ENCODE measurements at places on chromosomes 4 and X.
A peak's percentile ranks its signal among the peaks of the same experiment; 100 is the strongest.

- DNase-seq: no peak
These were observed 1444.2 kb downstream of the ADGRL3 start for GRCh38 chr4:62644372-62644771.

DNA sequence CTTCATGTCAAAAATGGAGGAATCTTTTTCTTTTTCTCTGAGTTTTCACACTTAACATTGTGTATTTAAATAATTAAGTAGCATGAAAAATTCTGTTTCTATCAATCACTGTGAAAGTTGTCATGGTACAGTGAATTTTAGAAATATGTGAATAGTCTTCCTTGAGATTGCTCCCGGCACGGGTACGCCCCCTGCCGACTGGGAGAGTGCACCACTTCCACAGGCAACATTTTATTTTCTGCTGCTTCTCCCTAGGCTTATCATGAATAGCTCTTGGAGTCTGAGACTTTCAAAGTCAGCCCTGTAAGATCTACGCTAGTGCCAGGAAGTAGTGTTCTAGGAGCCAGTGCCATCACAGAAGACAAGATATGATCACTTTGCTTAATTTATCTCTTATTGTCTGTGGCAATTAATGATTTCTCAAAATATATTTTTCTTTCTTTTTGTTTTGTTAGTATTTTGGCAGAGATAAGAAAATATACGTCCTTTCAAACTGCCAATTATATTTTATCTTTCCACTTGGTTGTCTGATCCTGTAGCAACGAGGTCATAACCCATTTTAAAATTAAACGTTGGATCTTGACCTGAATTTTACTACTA lies 763.8 kb upstream of the AADAT start:
- DNase-seq: peak; percentile 11

GRCh38 chrX:139559383-139560042 lies 29.0 kb downstream of the F9 start:
- DNase-seq: no peak

DNA sequence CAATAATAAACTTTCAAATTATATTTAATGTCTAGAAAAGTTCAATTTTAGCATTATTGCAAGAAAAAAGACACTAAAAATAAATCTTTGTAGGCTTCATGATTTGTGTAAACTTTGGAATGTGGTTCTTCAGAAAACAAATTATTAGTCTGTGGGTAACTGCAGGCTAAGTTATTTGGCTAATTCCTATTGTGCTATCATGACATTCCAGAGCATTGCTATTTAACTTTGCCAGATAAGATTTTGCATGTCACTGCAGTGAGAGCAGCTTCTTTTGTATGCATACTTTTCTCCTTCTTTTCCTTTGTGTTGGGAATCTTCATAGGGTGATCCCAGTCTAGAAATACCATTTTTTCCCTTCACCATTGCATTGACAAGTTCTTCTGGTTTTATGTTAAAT lies 130.0 kb downstream of the AWAT2 start:
- no peak for DNase-seq

- DNase-seq: no peak
These were observed 500.5 kb upstream of the FTHL17 start for GRCh38 chrX:31572360-31572759.

DNA sequence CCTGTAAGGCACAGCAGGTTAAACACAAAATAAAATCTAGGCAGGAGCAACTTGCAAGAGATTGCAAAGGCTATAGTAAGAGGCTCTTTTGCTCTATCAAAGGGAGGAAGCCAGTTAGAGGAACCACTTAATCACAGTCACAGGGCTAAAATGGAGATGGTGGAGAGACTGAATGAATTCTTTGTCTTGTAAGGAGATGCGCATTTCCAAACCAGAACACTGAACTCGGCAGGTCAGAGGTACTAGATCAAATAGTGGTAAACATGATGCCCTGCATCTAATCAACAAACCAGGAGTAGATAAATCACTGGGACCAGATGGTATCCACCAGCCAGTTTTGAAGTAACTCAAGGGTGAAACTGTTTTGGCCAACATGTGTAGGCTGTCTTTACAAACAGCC lies 55.8 kb downstream of the GPC4 start:
- no peak for DNase-seq

GRCh38 chr4:25154594-25155265 lies 5.5 kb downstream of the SEPSECS start:
- no peak for DNase-seq

DNA sequence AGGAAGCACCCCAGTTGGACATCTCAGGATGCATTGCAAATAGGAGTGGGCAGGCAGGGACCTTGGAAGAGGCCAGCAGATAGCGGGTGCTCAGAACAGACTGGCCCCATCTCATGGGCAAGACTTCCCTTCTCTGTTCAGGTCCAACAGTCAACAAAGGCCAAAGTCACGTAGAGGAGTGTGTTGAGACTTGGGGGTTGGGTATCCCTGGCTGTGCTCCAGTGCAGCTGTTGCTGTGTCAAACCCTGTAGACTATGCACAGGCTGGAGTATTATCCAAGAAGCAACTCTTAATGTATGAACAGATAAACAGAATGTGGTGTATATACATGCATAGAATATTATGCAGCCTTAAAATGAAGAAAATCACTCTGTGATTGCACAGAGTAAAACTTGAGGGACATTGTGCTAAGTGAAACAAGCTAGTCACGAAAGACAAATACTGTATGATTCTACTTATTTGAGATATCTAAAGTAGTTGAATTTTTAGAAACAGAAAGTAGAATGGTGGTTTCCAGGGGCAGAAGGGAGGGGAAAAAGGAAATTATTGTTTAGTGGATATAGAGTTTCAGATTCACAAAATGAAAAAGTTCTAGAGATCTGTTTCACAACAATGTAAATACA lies 192.1 kb upstream of the LCORL start:
- DNase-seq: no peak

DNA sequence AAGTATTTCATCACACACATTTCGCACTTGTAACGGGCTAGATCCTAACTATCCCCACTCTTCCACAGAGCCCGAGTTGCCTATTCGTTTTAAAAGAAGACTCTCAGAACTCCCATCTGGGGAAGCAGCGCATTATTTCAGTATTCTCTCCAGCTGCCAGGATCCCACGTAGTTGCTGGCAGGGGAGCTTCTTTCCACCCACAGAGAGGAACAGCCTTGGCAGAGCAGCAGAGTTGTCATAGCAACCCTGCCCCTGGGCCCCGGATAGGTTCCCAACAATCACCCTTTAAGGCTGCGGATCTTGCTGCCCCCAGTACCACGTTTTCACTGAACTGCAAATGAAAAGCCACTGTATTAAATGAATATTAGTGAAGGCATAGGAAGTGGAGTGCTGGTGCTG lies 106.7 kb downstream of the GPM6A start:
- no peak for DNase-seq

DNA sequence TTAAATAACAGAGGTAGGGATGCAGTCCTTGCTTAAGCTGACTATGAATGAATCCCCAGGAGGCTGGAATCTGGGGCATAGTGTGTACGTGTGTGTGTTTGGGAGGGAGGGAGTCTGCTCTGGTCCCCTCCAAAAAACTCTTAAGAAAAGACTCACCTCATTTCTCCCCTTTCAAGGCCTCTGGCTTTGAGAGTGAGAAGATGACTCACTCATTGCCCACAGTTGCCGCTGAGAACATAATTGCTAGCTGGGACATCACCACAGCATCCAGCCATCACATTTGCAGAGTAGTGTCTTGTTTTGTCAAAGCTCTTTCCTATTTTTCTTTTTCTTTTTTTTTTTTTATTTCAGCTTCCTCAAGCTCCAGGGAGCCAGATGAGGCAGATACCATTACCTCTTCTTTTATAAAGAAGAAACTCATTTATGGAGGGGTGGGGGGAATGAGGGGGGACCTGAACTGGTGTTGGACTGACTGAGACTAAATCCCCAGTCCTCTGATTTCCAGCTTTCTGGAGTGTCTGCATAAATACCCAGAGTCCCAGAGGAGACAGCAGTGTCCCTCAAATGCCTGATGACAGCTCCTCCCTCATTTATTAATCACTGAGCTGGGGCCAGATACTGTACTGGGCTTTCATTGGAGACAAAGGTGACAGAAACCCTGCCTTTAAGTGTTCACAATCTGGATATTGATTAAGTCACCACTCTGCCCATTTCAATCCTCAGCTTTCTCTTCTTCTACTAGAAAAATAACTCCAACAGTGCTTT lies 61.9 kb upstream of the LAS1L start:
- DNase-seq: peak; percentile 4

DNA sequence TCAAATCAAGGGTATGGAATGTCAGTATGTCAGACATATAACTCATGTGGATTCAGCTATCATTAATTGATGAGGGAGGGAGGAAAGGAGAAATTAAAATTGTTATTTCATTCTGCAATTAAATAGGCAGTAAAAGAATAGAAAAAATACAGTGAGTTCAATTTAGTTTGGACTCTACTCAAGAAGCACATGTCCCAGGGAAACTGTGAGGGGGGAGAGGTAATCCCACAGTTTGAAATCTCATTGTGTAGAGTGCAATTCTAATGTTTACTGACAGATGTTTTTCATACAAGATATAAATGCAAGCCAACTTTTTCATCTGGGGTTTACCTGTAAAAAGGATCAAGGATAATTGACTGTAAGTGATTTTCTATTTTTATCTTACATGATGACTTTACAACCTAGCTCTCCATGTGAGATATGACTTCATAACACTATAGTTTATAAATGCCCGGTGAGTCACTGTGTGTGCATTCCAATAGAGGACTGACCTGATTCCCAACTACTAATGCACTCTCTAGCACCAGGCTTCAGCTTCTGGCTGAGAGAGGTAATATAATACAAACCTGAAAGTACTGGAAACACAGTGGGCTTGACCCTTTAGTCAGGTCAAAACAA lies 35.2 kb upstream of the SCD5 start:
- peak; percentile 72 for DNase-seq

DNA sequence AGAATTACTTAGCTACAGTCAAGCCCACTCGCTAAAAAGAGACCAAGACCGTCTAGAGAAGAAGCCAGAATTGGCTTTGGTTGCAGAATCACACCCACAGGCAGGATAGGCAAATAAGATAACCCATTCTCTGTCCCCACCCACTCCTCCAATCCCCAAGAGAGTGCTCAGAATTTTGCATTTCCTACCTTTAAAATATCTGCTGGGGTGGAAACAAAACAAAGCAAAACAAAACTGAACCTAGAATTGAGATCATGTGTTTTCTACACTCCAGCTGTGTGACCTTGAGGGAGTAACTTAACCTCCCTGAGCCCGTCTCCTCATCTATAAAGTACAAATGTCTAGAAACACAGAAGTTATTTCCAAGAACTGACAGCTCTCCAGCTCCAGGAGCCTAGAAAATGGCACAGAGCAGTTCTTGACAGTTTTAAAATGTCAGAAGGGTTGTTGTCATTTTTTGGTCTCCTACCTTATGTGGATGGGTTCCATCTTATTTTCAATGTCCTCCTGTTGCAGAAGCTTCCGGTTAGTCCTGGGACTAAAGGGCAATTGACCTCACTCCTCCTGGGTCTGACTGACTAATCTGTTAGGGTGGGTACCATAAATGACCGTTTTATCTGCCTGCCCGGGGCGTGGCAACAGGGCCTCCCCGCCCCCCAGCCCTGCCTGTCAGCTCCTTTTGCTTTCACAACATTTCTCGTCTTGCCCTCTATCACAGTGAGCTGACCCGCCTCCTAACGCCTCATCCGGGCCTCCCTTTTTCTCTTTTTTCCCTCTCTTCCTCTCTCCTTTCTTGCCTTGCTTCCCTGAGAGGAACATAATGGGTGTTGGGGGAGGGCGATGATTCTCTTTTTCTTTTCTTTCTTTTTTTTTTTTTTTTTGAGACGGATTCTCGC lies 114.0 kb downstream of the RBM47 start:
- no peak for DNase-seq

- no peak for DNase-seq
These were observed 609 bp upstream of the SLC25A6 start for GRCh38 chrX:1392376-1393068.

- no peak for DNase-seq
These were observed 83.0 kb upstream of the FMR1 start for GRCh38 chrX:147828719-147829118.

DNA sequence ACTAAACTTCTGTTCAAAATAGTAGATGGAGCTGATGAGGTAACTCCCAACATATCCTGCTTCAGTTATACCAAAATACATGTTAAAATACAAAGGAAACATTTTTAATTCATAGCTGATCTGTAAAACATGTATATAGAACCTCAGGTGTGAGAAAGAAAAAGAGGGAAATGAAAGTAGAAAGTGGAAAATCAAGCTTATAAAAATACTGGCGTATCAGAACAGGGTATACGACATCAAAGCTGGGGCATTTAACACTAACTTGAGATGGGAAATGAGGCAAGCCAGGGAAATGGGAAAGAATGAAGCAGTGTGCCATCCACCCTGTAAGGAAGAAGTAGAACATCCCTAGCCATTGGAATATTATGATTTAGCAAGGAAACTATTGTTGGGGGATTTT lies 767.5 kb downstream of the DMD start:
- DNase-seq: no peak

Measured in amniotic stem cell (primary cell).